ENCODE measurements at places on chromosomes 3 and 15. TPM values are rescaled to one million over a fixed set of nuclear protein-coding genes. Genes with fewer than 3 reads are reported as not detected.

RARB gene
- not detected for total RNA-seq

DNA sequence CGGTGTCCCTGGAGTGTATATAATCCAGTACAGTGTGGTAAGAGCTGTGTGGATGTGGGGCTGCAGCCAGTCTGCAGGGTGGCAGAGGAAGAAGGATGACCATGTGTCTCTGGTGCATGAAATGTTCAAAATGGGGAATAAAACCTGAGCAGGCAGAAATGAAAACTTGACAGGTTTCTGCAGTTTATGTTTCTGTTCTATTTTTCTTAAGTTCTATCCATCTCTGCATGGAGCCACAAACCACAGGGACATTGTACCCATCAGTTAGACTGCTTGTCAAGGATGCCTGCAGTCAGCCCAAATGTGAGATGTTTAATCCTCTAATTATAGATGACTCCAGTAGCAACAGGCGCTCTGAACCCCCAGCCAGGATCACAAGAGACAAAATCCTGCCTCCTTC lies 216.7 kb downstream of the IL20RB start:
- DNase-seq = no peak
- H3K27ac ChIP-seq = no peak overlapping the region
- H3K4me3 ChIP-seq = no peak overlapping the region

DNA sequence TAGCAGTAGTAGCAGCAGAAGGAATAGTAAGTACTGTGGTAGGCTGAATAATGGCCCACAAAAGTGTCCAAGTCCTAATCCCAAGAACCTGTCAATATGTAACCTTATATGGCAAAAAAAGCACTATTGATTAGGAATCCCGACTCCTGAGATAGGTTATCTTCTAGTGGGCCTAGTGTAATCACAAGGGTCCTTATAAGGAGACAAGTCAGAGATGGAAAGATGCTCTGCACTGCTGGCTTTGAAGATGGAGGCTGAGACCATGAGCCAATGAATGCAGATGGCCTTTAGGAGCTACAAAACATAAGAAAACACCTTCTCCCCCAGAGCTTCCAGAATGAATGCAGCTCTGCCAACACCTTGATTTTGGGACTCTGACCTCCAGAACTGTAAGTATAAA lies 36.0 kb downstream of the TIPARP start:
- H3K27me3 ChIP-seq = no peaks in the 10 kb centered on the region
- peak overlapping the region; percentile 66 for H3K27ac ChIP-seq
- H3K4me1 ChIP-seq = peaks cover 3% of the 10 kb centered on the region
- no peak for DNase-seq
- H3K4me3 ChIP-seq = no peak overlapping the region

DNA sequence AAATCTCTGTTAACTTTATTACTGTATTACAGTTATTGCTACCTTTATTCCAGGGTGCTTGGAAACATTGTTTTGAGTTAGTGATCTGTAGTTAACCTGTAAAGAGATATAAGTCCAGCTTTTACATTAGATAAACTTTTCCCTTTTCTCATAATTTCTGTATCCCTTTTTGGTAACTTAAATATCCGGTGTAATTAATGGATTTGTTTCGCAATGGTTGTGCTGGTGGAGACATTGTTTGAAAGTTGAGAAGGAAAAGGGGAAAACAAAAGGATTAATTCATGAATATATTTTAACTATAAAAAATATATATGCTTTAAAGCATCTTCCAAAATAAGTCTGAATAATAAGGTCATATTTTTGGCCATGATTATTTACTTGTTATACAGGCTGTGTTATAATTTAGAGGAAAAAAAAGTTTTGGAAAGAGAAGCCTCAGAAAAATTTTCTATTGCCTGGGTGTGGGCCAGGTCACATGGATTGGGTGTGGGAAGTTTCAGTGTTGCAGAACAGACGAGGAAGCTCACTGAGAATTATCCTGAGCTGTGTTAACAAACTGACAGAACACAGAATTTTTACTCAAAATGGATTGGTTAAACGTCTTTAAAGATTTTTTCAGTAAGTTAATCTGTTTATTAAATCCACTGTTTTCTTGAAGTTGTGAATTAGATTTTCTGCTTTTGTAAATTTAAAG lies 27.7 kb upstream of the IL20RB start:
- H3K4me3 ChIP-seq = no peak overlapping the region
- H3K27me3 ChIP-seq = no peaks in the 10 kb centered on the region
- peaks cover 44% of the 10 kb centered on the region for H3K4me1 ChIP-seq
- no peak for DNase-seq

DNA sequence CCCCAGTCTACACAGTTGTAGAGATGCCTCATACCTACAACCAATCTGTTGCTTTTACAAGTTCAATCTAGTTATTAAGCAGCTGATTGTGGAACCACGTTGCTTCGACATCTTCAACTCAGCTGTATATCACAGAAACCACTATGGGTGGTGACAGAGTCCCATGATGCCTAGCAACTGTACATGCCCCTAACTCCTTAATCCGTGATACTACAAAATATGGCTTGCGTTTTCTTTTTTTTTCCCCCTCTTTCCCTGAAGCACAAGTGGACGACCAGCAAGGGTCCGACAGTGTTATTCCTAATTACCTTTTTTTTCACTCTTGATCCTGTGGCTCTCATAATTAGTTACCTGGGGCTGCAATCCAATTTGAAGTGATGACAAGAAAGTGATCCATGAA lies 478.6 kb downstream of the FOXP1 start:
- H3K36me3 ChIP-seq = peaks cover 3% of the 10 kb centered on the region
- peak overlapping the region; percentile 43 for H3K4me3 ChIP-seq
- peak overlapping the region; percentile 89 for H3K27ac ChIP-seq
- no peaks in the 10 kb centered on the region for H3K27me3 ChIP-seq
- DNase-seq = no peak
- peaks cover 61% of the 10 kb centered on the region for H3K4me1 ChIP-seq

DNA sequence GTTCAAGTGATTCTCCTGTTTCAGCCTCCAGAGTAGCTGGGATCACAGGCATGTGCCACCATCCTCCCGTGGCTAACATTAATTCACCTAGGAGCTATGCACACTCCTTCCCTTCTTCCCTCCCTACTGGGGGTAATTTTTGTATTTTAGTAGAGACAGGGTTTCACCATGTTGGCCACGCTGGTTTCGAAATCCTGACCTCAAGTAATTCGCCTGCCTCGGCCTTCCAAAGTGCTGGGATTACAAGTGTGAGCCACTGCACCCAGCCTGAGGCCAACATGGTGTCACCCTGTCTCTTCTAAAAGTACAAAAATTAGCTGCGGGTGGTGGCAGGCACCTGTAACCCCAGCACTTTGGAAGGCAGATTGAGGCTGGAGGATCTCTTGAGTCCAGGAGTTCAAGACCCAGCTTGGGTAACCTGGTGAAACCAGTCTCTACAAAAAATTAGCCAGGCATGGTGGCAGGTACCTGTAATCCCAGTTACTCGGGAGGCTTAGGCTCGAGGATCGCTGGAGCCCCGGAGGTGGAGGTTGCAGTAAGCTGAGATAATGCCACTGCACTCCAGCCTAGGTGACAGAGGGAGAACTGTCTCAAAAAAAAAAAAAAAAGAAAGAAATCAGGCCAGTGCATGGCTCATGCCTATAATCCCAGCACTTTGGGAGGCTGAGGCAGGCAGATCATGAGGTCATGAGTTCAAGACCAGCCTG lies 6.1 kb downstream of the RNU5B-1 start:
- no peak overlapping the region for H3K27ac ChIP-seq
- no peak overlapping the region for H3K4me3 ChIP-seq
- DNase-seq = no peak
- peaks cover 3% of the 10 kb centered on the region for H3K4me1 ChIP-seq
- H3K36me3 ChIP-seq = no peaks in the 10 kb centered on the region
- peaks cover 11% of the 10 kb centered on the region for H3K27me3 ChIP-seq

DGKG gene
- total RNA-seq = 2.6 TPM

- H3K27ac ChIP-seq = no peak overlapping the region
- H3K36me3 ChIP-seq = no peaks in the 10 kb centered on the region
- no peak for DNase-seq
- no peaks in the 10 kb centered on the region for H3K4me1 ChIP-seq
- H3K4me3 ChIP-seq = no peak overlapping the region
Measured at GRCh38 chr15:83496766-83497165, 49.6 kb downstream of the SH3GL3 start.

GUCA1C gene
- total RNA-seq = not detected

- no peak overlapping the region for H3K27ac ChIP-seq
- H3K4me3 ChIP-seq = no peak overlapping the region
Measured at GRCh38 chr3:184289426-184289938, 9.6 kb upstream of the PSMD2 start.

- no peak overlapping the region for H3K27ac ChIP-seq
- no peaks in the 10 kb centered on the region for H3K36me3 ChIP-seq
- peaks cover 7% of the 10 kb centered on the region for H3K4me1 ChIP-seq
Measured at GRCh38 chr3:113507501-113508067, 7.4 kb downstream of the SPICE1 start.

EPHA6 gene
- total RNA-seq = not detected

DNA sequence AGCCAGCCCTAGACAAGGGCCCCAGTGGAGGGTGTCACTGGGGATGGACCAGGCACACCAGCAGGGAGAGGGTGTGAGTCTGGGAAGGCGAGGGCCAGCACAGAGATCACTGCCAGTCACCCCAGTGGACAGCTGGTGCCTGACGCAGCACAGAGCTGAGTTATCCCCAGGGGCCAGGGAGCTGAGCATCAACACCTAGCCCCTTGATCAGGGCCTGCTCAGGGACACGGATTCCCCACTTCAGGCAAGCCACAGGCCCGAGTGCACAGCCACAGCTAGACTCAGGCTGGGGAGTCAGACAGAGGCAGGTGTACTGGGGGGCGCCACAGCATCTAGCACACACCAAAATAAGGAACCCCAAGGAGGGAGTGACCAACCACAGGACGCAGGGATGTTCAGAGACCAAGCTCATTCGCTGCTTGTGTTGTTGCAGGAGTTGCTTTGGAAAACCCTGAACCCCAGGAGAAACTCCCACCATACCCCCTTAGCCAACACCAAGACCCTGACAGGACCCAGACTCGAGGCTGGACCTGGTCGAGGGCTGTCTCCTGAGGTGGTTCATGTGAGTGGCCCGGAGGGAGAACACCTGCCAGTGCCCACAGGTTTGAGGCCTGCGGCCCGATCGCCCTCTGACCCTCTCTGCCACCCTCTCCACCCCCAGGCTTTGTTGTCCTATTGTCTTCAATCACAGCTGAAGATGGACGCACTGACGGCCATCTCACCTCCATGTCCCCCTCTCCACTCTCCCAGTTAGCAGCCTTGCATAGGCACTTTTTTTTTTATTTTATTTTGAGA lies 146.8 kb downstream of the TPRA1 start:
- peak; percentile 6 for DNase-seq
- H3K4me3 ChIP-seq = no peak overlapping the region
- H3K4me1 ChIP-seq = peaks cover 4% of the 10 kb centered on the region
- H3K36me3 ChIP-seq = peaks cover 2% of the 10 kb centered on the region
- H3K27ac ChIP-seq = no peak overlapping the region

GRCh38 chr3:13569201-13569600 lies 20.3 kb downstream of the FBLN2 start:
- H3K4me3 ChIP-seq = no peak overlapping the region
- DNase-seq = no peak
- peaks cover 5% of the 10 kb centered on the region for H3K36me3 ChIP-seq
- no peak overlapping the region for H3K27ac ChIP-seq
- peaks cover 25% of the 10 kb centered on the region for H3K27me3 ChIP-seq

ITIH3 gene
- total RNA-seq = not detected

GRCh38 chr3:187072102-187072501 lies 67.2 kb downstream of the RPL39L start:
- no peaks in the 10 kb centered on the region for H3K27me3 ChIP-seq
- H3K4me1 ChIP-seq = peaks cover 25% of the 10 kb centered on the region
- H3K4me3 ChIP-seq = no peak overlapping the region
- no peak for DNase-seq
- H3K36me3 ChIP-seq = peaks cover 13% of the 10 kb centered on the region

DNA sequence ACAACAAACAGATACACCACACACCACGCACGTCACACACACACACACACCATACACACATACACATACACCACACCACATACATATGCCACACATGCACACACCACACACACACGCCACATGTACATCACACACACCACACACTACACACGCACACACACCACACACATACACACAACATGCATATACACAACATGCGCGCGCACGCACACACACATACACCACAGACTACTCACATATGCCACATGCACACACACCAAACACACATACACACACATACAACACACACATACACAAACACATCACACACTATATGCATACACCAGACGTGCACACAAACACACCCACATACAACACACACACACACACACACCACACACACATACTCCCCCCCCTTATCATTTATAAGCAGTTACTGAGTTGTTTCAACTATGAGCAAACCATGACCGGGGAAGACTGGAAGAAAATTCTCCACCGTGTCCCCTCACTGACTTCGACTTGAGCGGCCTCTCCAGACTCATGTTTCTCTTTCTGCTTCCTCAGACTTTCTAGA lies 126.7 kb upstream of the IQSEC1 start:
- peaks cover 6% of the 10 kb centered on the region for H3K36me3 ChIP-seq
- peaks cover 41% of the 10 kb centered on the region for H3K27me3 ChIP-seq
- peaks cover 30% of the 10 kb centered on the region for H3K4me1 ChIP-seq
- H3K27ac ChIP-seq = no peak overlapping the region
- no peak for DNase-seq
- no peak overlapping the region for H3K4me3 ChIP-seq

TMCO5A gene
- not detected for total RNA-seq

ANKRD34C gene
- total RNA-seq = not detected

DNA sequence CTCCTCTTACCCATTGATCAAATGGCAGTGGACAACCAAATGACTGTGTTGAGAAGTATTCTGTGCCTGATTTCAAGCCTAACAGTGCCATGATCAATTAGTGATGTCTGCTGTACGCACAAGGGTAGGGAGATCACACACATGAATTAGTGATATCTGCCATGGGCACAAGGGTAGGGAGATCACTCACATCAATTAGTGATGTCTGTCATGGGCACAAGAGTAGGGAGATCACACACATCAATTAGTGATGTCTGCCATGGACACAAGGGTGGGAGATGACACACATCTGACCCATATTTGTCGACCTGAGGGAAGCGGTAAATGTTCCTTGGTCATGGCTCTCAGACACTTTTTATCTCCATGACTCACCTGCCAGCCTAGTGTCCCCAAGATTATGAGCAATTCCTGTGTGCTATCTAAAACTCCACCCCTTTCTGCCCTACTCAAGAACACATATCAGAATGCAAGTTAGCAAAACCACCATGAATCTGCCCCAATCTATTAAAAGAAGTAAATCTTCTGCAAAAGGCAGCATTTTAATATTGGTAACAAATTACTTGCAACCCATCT lies 165.0 kb downstream of the NTRK3 start:
- H3K27ac ChIP-seq = no peak overlapping the region
- no peak overlapping the region for H3K4me3 ChIP-seq
- H3K27me3 ChIP-seq = peaks cover 13% of the 10 kb centered on the region
- DNase-seq = no peak

Measured in T-helper 17 cell (primary cell).